ENCODE measurements at places on chromosomes 13 and 19.

DNA sequence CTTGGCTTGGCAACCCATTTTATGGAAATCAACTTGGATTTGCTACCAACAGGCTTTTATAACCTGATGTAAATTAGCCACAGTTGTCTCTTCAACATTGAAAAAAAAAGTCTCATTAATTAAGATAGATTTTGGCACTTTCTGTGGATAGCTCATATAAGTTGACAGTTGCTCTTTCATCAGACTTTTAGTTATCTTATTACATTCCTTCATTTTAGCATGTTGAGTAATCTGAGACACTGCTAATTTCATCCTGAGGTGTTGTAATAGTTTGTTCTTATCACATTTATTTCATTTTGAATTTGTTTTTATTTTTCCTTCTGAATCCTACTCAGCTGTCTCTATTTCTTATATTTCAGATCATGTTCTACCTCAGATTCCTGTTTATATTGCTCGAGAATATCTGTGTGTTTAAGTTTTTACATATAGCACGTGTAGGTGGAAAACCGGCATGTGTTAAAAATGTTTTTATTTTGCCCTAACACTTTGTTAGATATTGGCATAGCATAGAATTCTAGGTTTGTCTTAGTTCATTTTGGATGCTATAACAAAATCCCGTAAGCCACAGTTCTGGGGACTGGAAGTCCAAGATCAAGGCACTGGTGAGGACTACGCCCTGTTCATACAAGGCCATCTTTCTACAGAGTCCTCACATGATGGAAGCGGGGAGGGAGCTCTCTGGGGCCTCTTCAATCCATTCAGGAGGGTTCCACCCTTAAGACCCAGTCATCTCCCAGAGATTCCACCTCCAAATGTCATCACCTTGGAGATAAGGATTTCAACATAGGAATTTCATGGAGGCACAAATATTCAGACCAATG, 239.4 kb downstream of the COL4A1 start:
- DNase-seq: no peak

DNA sequence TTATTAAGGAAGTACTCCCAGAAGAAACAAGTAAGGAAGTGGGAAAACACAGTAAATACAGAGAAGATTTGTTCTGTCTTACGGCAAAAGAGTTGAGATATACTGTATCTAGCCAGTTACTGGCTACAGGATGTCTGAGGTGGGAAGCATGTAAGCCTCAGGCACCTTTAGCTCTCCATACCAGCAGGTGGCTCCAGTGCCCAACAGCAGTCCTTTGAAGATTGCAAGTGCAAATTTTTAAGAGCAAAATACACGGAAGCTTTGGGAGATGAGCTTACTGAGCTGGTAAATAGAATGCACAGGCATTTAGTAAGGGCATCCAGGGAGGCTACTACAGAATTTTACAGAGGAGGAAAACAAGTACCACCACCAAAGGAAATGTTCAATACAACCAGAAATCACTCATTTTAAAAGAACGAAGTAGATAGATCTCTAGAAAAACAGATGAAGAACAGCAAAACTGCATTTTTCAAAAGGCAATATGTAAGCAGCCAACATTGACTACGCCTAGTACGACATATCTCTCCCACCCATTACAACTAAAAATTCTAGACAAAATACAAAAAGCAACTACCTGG, 57.9 kb upstream of the VSTM2B start:
- DNase-seq: no peak

GRCh38 chr13:57253551-57253950, 86.6 kb downstream of the PRR20E start:
- no peak for DNase-seq

- no peak for DNase-seq
Measured at GRCh38 chr19:40576151-40576584, 505 bp upstream of the SHKBP1 start.

GRCh38 chr13:34302596-34302995, 484.6 kb downstream of the RFC3 start:
- no peak for DNase-seq

- DNase-seq: no peak
Measured at GRCh38 chr13:43230989-43231388, 207.6 kb downstream of the DNAJC15 start.

- DNase-seq: no peak
Measured at GRCh38 chr13:28743020-28743419, 24.2 kb upstream of the SLC46A3 start.
